Stomach (tissue), 19 donors: ENCODE measurements at places on chromosomes 3 and 15.

DNA sequence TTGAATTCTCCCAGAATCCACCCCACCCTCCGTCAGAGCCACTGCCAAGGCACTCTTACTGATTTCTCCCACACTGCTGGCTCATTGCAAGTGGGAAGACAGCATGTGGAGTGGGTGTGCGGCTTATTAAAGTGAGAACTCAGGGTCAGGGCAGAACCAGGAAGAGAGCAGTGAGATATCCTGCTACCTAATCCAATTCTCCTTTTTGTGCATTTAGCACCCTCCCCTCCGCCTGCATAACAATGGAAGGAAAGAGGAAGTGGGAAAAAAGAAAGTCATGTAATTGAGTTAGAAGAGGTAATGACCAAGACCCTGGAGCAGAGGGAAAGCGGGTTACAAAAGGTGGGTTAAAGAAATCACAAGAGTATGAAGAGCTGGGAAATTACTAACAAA lies 27.8 kb upstream of the PIK3CB start:
- H3K27ac ChIP-seq: peak overlapping the region; percentile 64
- H3K4me1 ChIP-seq: peaks cover 9% of the 10 kb centered on the region
- H3K36me3 ChIP-seq: no peaks in the 10 kb centered on the region
- no peak overlapping the region for H3K4me3 ChIP-seq
- DNase-seq: peak; percentile 41

DNA sequence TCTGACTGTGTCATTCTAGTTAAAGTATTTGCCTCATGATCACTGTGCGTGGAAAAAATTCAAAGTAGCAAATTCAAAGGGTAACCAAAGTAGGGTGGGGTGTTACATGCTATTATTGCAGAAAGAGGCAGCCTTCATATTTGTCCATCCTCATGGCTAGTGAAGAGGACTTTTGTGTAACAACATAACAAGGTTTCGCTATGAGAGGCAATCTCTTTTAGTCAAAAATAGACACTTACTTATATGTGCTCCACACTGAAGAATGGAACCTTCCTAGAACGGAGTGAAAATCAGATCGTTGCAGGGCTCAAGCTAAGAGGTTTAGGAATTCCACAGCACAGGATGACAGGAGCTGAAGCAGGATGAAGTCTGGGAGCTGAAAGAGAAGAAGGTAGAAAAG lies 345.1 kb upstream of the CBLB start:
- no peaks in the 10 kb centered on the region for H3K36me3 ChIP-seq
- no peaks in the 10 kb centered on the region for H3K4me1 ChIP-seq
- H3K27me3 ChIP-seq: no peaks in the 10 kb centered on the region

DNA sequence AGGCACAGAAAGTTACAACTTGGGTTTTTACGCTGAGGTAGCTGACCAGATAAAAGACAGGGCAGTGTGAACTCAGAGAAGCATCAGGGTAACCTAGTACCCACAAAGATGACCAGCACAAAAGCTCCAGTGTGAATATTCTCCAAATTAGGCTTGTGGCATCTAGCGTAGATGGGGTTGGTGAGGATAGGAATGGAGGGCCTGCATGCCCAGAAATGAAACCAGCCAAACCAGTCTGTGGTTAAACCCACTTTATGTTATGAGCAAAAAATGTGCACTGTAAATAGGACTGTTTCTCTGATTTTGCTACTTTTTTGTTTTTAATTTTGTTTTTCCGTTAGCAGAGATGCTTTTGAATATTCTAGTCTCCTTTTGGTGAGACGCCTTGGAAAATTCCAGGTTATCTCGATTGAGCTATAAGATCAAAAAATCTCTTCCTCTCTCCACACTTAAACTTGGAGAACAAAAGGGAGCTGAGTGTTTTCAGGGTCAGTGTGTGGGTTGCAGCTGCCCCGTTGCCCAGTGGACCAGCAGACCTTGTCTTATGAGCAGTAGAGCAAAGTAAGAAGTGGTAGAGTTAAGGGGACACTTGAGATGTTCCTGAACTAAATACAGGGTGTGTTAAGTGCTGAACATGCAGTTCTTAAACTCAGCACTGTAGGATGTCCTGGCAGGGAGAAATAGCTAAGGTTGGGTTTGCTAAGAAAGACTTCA lies 132.9 kb downstream of the C3orf38 start:
- no peaks in the 10 kb centered on the region for H3K36me3 ChIP-seq
- no peaks in the 10 kb centered on the region for H3K27me3 ChIP-seq
- no peak overlapping the region for H3K4me3 ChIP-seq
- no peak overlapping the region for H3K27ac ChIP-seq
- H3K4me1 ChIP-seq: no peaks in the 10 kb centered on the region
- DNase-seq: no peak

GRCh38 chr3:38473229-38473628 lies 19.5 kb downstream of the ACVR2B start:
- no peaks in the 10 kb centered on the region for H3K27me3 ChIP-seq
- no peak overlapping the region for H3K27ac ChIP-seq
- no peak overlapping the region for H3K4me3 ChIP-seq

- no peak for DNase-seq
- H3K27me3 ChIP-seq: no peaks in the 10 kb centered on the region
- no peaks in the 10 kb centered on the region for H3K4me1 ChIP-seq
- no peak overlapping the region for H3K4me3 ChIP-seq
- no peak overlapping the region for H3K27ac ChIP-seq
Measured at GRCh38 chr3:106345353-106346027, 476.7 kb upstream of the CBLB start.

DNA sequence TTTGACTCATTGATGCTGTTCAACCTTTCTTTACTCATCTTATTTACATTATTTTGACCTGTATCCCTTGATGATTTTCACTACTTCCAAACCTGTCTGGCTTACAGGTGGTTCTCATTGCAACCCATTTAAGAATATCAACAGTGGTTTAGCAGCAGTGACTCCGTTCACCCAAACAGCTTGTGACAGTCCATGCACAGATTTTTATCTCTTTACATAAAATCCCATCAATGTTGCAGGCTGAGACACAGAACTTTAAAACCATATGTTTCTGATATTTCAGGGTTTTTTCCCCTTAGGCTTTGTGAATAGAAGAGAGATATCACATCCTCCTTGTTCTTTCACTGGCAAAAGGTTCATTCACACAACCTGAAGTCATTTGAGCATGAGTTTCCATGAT lies 149.1 kb upstream of the CDIN1 start:
- H3K4me3 ChIP-seq: no peak overlapping the region
- no peaks in the 10 kb centered on the region for H3K36me3 ChIP-seq
- H3K27me3 ChIP-seq: no peaks in the 10 kb centered on the region
- H3K4me1 ChIP-seq: no peaks in the 10 kb centered on the region

GRCh38 chr15:64490598-64491259 lies 30.4 kb downstream of the ZNF609 start:
- no peak overlapping the region for H3K4me3 ChIP-seq
- H3K27me3 ChIP-seq: no peaks in the 10 kb centered on the region
- no peaks in the 10 kb centered on the region for H3K4me1 ChIP-seq
- no peaks in the 10 kb centered on the region for H3K36me3 ChIP-seq

DNA sequence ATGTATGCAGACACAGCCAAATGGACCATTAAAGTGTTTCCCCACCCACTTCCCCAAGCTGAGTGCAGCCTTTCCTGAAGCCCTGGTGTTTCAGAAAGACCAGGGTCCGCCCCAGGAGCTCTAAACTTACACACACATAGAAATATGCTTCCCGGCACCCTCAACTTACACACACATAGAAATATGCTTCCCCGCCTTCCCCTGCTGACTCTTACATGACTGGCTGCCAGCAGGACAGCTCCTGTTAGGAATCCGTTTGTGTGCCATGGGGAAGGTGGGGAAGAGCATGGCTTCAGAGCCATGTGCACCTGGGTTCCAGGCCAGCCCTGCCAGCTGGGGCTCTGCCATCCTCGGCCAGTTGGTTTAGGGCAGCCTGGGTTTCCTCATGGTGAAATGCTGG lies 3.6 kb downstream of the CLEC3B start:
- H3K4me3 ChIP-seq: no peak overlapping the region
- DNase-seq: no peak
- H3K36me3 ChIP-seq: no peaks in the 10 kb centered on the region
- H3K27me3 ChIP-seq: no peaks in the 10 kb centered on the region

DNA sequence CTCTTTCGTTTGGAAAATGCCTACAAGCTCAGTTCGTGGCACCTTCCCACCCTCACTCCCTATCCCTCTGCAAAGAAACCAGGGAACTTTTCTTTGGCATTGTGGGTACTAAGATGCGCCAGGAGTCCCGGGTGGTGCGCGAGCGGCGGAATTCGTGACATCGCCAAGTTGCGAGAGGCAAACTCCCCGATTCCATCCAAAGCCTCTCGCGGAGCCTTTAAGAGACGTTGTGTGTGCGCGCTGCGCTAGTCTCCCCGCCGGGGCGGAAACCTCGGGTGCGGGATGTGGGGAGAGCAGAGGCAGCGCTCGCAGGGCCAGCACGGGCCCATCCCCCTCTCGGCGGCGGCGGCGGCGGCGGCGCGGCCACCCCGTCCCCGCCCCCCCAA lies 443 bp upstream of the NR2F2 start:
- H3K36me3 ChIP-seq: peaks cover 15% of the 10 kb centered on the region
- no peak for DNase-seq
- peak overlapping the region; percentile 86 for H3K4me3 ChIP-seq
- H3K27me3 ChIP-seq: no peaks in the 10 kb centered on the region
- peaks cover 25% of the 10 kb centered on the region for H3K4me1 ChIP-seq

DNA sequence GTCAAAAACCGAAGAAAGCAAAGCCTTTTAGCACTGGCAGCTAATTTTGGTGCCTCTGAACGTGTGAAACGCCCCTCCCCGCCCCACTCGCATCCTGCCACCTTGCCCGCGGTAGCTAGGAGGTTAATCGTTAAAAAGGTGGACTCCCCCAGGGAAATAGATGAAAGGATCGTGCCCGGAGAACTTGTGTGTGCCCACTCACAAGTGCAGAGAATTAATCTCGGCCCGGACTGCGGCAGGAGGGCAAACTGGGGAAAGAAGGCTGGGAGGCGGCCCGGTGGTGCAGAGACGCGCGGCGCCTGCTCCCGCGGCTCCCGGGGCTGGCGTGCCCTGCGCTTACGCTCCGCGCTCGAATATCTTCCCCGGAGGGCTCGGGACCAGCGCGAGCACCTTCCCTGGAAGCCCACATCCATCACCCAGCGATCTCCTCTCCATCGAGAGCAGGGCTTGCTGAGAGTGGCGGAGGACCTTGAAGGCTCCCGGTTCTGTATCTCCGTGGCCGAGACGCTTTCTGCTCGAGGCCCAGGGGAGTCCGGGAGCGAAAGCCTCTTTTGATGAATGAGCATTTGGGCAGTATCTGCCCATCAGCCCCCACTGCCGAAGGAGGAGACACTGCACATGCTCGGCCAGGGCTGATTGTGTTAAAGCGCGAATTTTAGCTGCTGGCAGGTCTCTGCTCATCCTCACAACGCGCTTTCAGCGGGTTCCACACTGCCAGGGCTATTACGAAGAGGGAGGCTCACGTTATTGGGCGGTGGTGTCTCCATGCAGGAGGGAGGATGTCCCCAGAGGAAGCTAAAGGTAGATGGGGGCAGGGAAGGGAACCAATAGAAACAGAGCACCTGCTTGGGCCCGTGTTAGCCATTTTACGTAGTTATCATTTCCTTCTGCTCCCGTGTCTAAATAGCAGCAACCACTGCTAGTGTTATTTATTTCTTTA lies 1.3 kb upstream of the SPTSSB start:
- peak overlapping the region; percentile 73 for H3K27ac ChIP-seq
- peaks cover 19% of the 10 kb centered on the region for H3K4me1 ChIP-seq
- peak overlapping the region; percentile 49 for H3K4me3 ChIP-seq

DNA sequence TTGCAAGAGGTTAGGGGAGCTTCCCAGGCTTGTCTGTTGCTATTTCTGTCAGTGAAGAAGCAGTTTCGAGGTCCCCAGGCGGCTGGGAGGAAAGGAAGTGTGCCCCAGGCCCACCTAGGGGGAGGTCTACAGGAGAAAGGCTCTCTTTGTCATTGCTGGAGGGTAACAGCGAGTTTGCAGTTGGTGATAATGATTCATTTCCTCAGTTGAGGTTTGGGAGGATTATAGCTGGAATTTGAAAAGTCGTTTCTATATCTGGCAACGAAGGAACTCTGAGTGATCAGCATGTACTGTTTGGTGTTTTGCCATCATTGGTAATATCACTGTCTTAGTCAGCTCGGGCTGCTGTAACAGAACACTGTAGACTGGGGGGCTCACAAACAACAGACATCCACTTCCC lies 65.5 kb upstream of the UBE3A start:
- no peak overlapping the region for H3K27ac ChIP-seq
- H3K4me1 ChIP-seq: no peaks in the 10 kb centered on the region
- no peaks in the 10 kb centered on the region for H3K27me3 ChIP-seq
- DNase-seq: no peak
- H3K4me3 ChIP-seq: no peak overlapping the region

DNA sequence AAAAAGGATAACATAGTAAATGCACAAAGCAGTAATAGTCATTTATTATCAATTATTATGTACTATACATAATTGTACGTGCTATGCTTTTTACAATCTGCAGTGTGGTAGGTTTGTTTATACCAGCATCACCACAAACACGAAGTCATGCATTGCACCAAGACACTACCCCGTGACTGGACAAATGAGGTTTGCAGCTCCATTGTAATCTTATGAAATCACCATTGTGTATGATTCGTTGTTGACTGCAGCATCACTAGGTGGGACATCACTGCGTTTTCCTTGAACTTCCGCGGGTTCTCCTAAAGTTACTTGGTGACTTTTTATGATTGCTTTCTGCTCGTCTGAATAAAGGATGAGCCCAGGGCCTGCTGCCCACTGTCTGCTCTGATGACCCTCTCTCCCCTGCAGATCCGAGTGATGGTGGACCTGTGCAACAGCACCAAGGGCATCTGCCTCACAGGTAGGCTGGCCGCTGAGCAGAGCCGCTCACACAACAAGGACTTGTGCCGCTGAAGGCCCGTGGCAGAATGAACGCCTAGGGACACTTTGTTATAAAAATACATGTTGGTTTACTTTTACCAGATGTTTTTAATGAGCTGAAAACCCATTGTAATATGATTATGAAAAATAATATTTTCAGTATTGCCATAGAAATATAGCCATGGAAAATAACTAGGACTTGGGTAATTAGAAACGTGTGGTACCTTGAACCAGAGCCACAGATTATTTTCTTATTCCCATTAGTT lies 35.8 kb downstream of the GLDN start:
- no peak overlapping the region for H3K4me3 ChIP-seq
- no peak for DNase-seq
- peaks cover 3% of the 10 kb centered on the region for H3K4me1 ChIP-seq
- no peak overlapping the region for H3K27ac ChIP-seq
- H3K27me3 ChIP-seq: no peaks in the 10 kb centered on the region

GRCh38 chr3:175898194-175898593 lies 1039.1 kb downstream of the NAALADL2 start:
- H3K27me3 ChIP-seq: no peaks in the 10 kb centered on the region
- H3K4me3 ChIP-seq: no peak overlapping the region
- no peaks in the 10 kb centered on the region for H3K36me3 ChIP-seq
- no peak for DNase-seq
- H3K27ac ChIP-seq: no peak overlapping the region
